ENCODE measurements at places on chromosomes 2 and 18.
A peak's percentile ranks its signal among the peaks of the same experiment; 100 is the strongest.

- DNase-seq: no peak
Measured at GRCh38 chr2:216287251-216287650, 85.0 kb downstream of the MARCHF4 start.

DNA sequence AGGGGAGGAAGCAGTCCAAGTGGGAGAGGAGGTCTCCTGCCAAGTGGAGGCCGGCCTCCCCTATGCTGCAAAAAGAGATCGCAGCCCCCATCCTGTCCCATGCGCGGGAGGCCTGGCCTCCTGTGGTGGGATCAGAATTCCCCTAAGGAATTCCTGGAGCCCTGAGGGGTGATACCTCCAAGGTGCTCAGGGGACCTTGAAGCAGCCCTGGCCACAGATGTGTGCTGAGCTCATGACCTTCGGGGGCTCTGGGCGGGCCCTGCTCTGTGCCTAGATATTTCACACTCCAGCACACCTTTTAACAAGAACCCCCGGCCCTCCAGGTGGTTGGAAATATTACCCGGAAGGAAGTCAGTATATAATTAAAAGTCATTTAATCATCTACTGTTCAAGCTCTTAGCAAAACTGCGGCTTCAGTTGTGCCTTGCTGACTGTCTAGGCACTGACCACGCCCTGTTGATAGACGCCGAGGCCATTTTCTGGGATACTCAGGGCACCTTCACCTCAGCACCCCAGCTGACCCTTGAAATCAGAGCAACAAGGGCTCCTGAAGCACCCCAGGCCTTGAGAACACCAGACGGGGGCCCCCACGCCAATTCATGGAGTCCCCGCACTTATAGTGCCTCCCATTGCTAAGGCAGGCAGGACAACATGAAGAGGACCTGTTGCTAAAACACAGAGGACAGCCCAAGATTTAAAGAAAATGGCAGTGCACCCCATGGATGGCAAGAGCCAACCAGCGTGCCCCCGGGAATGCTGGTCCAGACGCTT is 119.1 kb downstream of the NDUFA10 start:
- DNase-seq: no peak

- peak; percentile 89 for DNase-seq
Measured at GRCh38 chr2:85405201-85406059, 4.7 kb downstream of the CAPG start.

DNA sequence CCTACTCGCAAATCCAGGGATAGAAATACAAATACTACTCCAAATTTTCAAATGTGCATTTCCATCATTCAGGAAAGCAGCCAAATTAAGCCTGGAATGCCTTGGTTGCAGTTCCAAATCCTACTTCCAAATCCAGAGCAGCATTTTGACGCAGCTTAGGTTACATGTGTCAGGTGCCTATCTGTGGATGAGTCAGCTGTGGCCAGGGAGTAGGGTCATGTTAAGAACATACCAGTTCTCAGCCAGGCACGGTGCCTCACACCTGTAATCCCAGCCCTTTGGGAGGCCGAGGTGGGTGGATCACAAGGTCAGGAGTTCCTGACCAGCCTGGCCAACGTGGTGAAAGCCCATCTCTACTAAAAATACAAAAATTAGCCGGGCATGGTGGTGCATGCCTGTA is 17.0 kb downstream of the SLC30A6 start:
- DNase-seq: no peak

- no peak for DNase-seq
Measured at GRCh38 chr2:37656512-37657423, 14.7 kb downstream of the CDC42EP3 start.

- DNase-seq: no peak
Measured at GRCh38 chr2:11433822-11434221, 32.1 kb downstream of the E2F6 start.

GRCh38 chr2:234308073-234308812 is 188.6 kb downstream of the ARL4C start:
- DNase-seq: no peak

DNA sequence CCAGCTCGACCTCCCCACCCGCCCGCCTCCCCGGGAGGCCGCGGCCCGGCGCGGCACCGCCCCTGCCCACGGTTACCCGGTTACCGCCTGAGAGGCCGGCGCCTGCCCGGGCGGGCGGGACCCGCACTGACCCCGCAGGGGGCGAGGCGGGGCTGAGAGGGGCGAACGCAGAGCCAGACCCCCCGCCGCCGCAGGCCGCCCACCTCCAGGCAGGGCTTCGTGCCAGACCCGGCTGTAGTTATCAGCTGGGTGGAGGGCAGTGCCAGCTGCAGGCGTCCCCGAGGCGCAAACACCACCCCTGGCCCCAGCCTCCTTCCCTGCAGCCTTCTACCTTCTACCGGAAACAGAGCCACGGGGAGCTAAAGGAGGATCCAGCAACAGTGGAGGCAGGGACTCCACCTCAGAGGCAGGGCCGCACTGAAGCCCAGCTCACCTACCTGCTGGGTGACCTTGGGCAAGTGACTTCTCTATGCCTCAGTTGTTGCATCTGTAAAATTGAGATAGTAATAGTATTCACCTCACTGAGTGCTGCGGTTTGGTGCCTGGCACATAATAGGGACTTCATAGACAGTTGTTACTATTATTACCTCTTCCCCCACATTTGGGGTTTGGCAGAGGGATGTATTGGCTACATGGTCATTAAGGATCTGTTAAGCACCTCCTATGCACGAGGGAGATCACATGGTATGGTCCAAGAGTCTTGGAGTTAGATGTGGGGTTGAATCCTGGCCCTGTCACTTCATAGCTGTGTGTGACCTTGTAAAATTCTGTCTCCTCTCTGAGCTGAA is 231.6 kb upstream of the SMAD2 start:
- DNase-seq: no peak

DNA sequence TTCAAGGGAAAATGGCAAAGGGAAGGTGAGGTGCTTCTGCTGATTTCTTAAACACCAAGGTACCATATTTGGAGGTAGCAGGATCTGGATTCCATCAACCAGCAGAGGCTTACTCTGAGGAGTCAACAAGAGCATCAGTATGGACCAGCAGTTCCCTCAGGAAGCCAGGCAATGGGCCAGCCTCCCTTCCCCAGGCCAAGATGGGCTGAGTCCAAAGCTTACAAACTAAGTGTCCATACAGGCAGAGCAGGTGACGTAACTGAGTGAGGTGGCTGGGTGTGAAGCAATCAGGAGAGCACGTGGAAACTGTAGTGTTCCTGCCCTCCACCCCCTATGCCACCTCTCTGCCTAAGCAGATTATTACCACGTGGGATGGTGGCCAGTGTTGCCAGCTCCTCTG is 134.2 kb upstream of the HNRNPA3 start:
- DNase-seq: no peak

GRCh38 chr2:200336980-200337615 is 30.6 kb downstream of the SPATS2L start:
- DNase-seq: no peak

GRCh38 chr2:96547731-96548171 is 11.2 kb downstream of the ARID5A start:
- no peak for DNase-seq

- no peak for DNase-seq
Measured at GRCh38 chr18:24679062-24679461, 218.6 kb downstream of the HRH4 start.

DNA sequence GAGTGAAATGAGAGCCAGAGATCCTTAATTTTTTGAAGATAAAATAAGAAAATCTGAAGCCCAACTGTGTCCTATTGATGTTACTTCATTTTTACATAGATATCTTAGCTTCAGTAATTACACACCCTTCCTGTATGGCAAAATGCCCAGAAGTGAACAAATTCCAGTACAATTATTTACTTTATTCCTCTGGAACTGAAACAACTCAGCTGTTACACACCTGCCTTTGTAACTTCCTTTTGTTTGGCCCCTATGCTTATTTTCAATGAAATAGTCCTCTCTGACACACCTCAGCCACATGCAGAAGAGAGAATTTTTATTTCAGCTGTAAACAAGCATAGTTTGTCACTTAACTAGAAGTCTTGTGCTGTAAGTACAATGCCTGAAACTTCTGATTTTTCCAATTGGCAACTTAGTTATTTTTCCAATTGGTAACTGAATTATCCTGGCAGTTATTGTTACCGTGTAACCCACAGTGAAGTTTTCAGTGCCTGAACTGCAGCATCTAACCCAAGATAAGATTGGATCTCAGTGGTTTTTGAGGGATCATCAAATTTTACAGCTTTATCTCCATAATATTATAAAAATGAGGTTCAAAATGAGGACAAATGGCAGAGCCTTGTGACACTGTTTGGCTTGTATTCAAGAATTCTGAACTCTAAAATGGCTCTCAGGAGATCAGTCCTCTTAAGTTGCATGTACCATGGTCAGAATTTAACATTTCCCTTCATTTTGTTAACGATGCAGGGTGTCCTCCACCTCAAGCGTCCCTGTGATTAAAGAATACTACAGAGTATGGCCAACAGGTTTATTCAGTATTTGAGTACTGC is 82.6 kb downstream of the PKP4 start:
- DNase-seq: peak; percentile 12

- no peak for DNase-seq
Measured at GRCh38 chr18:21330122-21330701, 88.2 kb downstream of the GREB1L start.

GRCh38 chr2:151729415-151729811 is 4.9 kb downstream of the NEB start:
- DNase-seq: no peak

DNA sequence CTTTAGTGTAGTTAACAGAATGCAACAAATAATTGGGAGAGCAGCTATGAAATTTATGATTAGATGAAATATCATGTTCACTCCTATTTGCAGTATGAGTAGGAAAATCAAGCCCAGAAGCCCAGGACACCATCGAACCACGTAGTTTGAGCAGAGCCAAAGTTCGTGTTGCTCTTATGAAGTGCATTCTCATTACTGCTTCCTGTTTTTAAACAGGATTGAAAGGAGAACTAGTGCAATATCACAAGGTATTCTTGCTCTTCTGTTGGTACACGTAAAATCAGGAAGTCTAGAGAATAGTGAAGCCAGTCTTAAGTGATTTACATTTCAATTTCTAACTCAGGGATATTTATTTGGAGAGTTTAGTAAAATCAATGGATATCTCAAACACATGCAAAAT is 21.1 kb downstream of the ARHGAP15 start:
- DNase-seq: no peak
